SK-N-MC (cell line): ENCODE measurements at places on chromosomes 5 and 9.

DNA sequence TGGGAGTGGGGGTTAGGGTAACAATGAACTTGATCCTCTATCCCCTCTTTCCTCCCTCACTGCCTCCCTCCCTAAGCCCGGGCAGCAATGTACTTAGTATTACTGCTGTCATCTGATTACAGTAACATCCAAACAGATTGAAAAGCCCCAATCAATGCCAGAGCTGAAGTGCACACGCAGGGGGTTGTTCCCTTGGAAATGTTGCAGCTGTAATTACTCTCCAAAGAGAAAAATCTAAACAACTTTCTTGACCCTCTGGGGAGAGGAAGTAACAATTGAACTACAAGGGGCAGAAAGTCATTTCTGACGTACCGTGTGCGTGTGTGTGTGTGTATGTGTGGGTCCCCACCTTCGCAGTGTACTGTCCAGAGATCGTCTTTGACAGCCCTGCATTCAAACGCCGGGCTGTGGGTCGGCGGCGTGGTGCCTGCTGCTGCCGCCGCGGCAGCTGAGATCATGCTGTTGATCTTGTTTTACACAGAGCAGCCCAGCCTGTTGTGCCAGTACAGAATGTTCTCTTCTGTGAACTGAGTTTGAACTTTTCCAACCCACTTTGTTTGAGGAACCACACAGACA, 66.0 kb upstream of the KLF9 start:
- no peak for DNase-seq

- no peak for DNase-seq
These were observed 52.1 kb downstream of the NSG2 start for GRCh38 chr5:174097486-174098185.

DNA sequence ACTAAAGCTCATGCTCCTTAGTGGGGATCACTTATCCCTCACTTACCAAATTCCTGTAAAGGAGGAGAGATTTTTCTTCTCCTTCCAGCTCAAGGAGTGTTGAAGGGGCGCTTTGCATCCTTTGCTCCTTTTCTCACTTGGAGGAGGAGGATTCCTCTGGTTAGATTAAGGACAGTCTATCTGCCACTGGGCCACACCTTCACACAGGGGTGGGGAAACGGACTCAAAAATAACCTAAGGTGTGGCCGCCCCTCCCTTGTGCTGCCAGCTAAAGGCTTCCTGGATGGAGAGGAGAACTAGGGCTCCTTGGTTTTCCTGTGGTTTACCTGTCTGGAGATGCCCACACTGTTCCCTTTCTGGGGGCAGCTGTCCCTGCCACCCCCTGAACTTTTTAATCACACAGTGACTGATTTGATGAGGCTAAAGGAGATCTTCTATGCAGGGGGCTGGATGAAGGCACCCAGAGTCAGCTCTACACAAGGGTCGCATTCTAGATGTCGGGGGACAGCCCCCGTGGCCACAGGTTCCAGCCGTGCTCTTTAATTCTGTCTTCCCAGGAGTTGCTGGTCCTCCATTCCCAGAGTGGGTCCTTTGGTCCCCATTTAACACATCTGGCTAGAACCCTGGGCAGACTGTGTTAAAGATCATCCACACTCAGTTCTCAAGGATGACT, 14.4 kb downstream of the GLRX start:
- no peak for DNase-seq

- DNase-seq, result no peak
These were observed 57.2 kb downstream of the MTRR start for GRCh38 chr5:7925961-7926695.

DNA sequence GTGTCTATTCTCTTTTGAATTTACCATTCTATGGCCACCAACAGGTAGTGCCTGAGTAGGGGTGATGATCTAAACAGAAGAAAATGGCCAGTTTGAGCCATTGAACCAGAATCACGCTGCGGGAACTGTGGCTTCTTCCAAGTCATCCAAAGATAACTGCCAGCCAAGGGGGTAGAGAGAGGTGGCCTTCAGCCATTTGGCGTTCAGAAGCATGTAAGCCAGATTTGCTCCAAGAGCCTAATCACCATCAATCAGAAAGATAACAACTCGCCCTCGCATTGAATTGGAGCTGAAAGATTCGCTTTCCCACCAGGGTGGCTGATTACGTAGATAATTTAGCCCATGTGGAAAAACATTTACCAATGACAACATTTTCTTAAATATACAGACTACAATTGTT, 1302.7 kb upstream of the DMAC1 start:
- DNase-seq, result no peak
